NCI-H460 (cell line): ENCODE measurements at places on chromosomes 2 and 18. TPM values are rescaled to one million over a fixed set of nuclear protein-coding genes. Genes with fewer than 3 reads are reported as not detected.

Gene VWA3B
- not detected in 2 replicates for total RNA-seq

Gene IL1RN
- total RNA-seq = not detected in 2 replicates

Gene ZNF892
- 1.3 and 2.0 TPM in 2 replicates for total RNA-seq

Gene NEURL3
- not detected in 2 replicates for total RNA-seq

Gene LRATD1
- total RNA-seq = 2.5 and 2.6 TPM in 2 replicates

Gene FBXO48
- 0.75 and 1.2 TPM in 2 replicates for total RNA-seq

Gene KLF7
- total RNA-seq = 16.4 and 22.3 TPM in 2 replicates

Gene LDLRAD4
- total RNA-seq = not detected in 2 replicates

Gene EDAR
- total RNA-seq = not detected in 2 replicates

Gene AQP12A
- total RNA-seq = not detected in 2 replicates

Gene TGFA
- total RNA-seq = 0.64 and 1.3 TPM in 2 replicates

Gene UGT1A5
- total RNA-seq = not detected in 2 replicates

Gene SALL3
- total RNA-seq = 0.02 TPM in 1 of 2 replicates, not detected in the other

Gene INO80D
- 7.4 and 8.0 TPM in 2 replicates for total RNA-seq

Gene FBXO36
- total RNA-seq = 1.4 and 1.9 TPM in 2 replicates

Gene ATP6V1B1
- total RNA-seq = 2.3 and 3.7 TPM in 2 replicates

Gene EFR3B
- 6.9 and 7.0 TPM in 2 replicates for total RNA-seq

Gene CNGA3
- not detected in 2 replicates for total RNA-seq

Gene TIMM21
- total RNA-seq = 36.7 and 43.5 TPM in 2 replicates

Gene ANKRD62
- total RNA-seq = not detected in 2 replicates

Gene AMER3
- not detected in 2 replicates for total RNA-seq

Gene HNMT
- 9.8 and 17.0 TPM in 2 replicates for total RNA-seq

Gene CHAC2
- total RNA-seq = 26.1 and 31.3 TPM in 2 replicates

Gene SCG2
- 11.2 and 13.0 TPM in 2 replicates for total RNA-seq

Gene PRKAG3
- not detected in 2 replicates for total RNA-seq

Gene FSIP2
- 0.05 TPM in 1 of 2 replicates, not detected in the other for total RNA-seq

Gene DPP4
- 0.25 and 0.40 TPM in 2 replicates for total RNA-seq

Gene UPP2
- total RNA-seq = not detected in 2 replicates

Gene BAZ2B
- total RNA-seq = 29.5 and 41.5 TPM in 2 replicates

Gene BOLL
- total RNA-seq = not detected in 2 replicates

Gene SIX3
- total RNA-seq = 0.17 TPM in 2 replicates

Gene CCDC178
- total RNA-seq = 0.42 TPM in 1 of 2 replicates, not detected in the other

Gene PIGN
- 32.4 and 37.5 TPM in 2 replicates for total RNA-seq

Gene SEMA4F
- total RNA-seq = 6.4 and 7.1 TPM in 2 replicates

Gene NRP2
- 6.7 and 7.4 TPM in 2 replicates for total RNA-seq

Gene DRC1
- total RNA-seq = 0.46 TPM in 1 of 2 replicates, not detected in the other

Gene DCDC2C
- total RNA-seq = not detected in 2 replicates

Gene MOB4
- total RNA-seq = 98.9 and 102 TPM in 2 replicates

Gene SERPINB3
- 0.15 and 0.23 TPM in 2 replicates for total RNA-seq

Gene STK11IP
- 18.1 and 21.6 TPM in 2 replicates for total RNA-seq

Gene ARL4C
- 0.69 and 1.2 TPM in 2 replicates for total RNA-seq

Gene SERPINB5
- 61.1 and 64.9 TPM in 2 replicates for total RNA-seq
